ENCODE measurements at places on chromosomes 2 and 18.

GRCh38 chr2:236715077-236715476 lies 145.5 kb downstream of the ACKR3 start:
- DNase-seq = no peak

- DNase-seq = no peak
Observed at GRCh38 chr18:70296781-70297180, 7.9 kb downstream of the SOCS6 start.

DNA sequence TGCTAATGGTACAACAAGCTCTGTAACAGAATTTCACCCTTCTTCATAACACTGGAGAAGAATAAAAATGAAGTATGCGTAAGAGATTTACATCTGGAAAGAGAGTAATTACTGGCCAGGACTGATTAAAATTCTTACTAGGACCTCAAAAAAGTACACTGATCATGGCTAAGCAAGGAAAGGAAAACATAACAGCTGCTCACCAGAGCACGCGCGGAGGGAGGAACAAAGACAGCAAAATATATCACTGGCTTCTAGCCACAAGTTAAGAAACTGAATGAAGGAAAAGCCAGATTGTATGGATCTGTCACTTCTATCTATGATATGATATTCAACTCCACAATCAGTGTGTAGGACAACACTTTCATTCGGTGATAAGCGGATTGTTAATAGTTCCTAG lies 15.6 kb upstream of the CYTIP start:
- no peak for DNase-seq

DNA sequence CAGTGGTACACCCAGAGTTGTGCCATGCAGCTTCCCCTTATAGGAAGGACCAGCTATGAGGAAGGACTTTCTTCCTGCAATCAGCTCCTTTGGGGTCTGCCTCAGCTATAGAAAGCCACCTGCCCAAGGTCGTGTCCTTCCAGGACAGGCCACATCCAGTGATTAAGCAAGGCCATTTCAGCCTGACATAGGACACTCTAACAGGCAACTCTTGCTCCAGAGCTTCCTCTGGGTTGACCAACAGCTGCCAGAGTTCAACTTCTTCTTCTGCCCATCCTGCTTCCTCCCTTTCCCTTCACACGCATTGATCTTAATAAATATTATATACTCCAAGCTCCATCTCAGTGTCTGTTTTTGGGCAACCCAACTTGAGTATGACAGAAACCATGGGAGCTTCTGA lies 12.8 kb downstream of the LRP2 start:
- no peak for DNase-seq

- no peak for DNase-seq
Observed at GRCh38 chr2:33377048-33377447, 99.4 kb upstream of the RASGRP3 start.

- no peak for DNase-seq
Observed at GRCh38 chr2:215832791-215833190, 180.6 kb downstream of the MREG start.

- DNase-seq = no peak
Observed at GRCh38 chr2:32745191-32745590, 117.3 kb downstream of the TTC27 start.

- DNase-seq = no peak
Observed at GRCh38 chr18:13390711-13391110, 172.2 kb downstream of the LDLRAD4 start.

- no peak for DNase-seq
Observed at GRCh38 chr2:11406958-11407381, 59.0 kb downstream of the E2F6 start.

DNA sequence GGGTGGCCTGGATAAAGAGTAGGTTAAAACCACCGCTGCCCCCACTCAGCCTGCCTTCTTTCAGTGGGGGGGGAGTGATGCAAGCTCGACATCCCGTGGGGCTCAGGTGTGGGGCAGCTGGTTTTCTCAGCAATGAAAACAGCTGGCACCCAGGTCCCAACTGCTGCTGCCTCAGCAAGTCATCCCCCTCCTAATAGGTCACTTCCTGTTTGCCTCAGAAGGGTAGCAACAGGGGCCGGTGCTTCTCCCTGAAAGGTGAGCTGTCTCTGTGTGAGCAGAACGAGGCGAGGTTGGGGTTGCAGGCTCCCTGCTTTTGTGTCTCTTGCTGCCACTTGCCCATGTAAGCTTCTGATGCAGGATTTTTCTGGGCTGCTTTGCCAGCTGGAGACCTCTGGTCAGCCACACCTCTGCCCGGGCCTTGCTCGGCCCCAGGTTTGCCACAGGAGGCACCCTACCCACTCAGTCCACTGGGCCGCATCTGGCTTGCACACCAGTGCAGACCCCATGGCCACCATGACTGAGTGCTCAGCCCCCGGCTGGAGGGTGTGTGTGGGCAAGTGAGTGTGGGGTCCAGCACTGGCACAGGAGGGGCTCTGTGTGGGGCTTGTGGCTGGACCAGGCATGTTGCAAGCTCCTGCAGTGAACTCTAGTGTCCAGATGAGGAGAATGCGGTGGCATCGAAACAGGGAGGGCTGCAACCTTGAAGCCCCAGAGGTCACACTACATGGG lies 11.5 kb upstream of the ASB1 start:
- DNase-seq = no peak

- no peak for DNase-seq
Observed at GRCh38 chr2:119230219-119231185, 6.9 kb downstream of the STEAP3 start.

- DNase-seq = no peak
Observed at GRCh38 chr2:71507476-71507875, 54.1 kb downstream of the DYSF start.

- DNase-seq = no peak
Observed at GRCh38 chr2:165539985-165540384, 70.5 kb downstream of the CSRNP3 start.

DNA sequence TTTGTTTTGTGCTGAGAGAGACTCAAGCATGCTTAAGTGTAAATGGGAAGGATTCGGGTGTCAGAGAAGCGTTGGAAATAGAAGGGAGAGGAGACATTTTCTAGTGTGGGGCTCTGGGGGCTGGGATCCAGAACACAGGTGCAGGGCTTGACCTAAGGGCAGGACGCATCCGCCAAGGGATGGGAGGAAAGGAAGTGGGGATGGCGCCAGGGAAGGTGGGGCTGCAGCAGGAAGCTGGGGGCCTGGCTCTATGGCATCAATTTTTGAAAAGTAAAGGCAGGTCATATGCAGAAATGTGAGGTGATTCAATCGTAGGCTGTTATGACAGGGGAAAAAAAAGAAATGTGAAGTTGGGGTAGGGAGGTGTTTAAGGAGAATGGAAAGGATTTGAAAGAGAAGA lies 143.2 kb upstream of the SERTAD2 start:
- DNase-seq = no peak

DNA sequence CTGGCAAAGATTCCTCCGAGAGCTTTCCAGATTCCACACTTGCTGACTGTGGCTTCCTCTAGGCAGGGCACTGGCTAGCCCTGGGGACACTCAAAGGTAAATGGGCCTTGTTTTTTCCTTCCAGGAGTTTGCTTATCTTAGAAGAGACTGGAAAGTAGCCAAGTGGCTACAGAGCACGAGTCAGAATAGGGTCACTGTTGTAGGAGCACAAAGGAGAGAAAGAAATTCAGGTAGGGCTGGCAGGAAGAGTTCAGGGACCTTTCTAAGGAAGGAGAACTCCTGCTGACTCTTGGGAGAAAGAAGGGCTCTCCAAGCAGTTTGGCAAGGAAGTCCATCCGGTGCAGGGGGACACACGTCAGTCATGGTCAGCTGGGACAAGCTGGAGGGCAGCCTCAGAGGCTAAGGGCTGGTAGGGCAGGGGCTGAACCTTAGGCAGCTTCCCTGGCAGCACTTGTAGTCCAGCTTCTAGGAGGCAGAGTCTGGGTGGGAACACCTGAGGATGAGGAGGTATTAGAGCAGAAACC lies 39.5 kb downstream of the NIFK start:
- DNase-seq = no peak

DNA sequence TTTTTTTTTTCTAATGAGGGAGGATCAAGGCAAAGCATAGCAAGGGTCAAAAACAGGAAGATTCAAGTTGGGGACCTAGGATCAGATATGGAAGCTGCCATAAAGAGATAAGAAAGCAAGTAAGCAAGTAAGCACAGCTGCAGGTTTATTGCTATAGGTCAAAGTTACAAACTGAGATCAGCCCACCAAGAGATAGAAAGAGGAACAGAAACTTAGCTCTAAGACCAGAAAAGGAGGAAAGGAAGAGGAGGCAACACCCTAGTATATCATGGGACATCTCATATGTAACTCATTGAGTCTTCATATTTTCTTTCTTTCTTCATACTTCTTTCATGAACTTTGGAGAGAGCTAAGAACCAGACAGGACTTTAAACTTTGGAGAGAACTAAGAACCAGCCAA lies 295.9 kb upstream of the CRIM1 start:
- no peak for DNase-seq

DNA sequence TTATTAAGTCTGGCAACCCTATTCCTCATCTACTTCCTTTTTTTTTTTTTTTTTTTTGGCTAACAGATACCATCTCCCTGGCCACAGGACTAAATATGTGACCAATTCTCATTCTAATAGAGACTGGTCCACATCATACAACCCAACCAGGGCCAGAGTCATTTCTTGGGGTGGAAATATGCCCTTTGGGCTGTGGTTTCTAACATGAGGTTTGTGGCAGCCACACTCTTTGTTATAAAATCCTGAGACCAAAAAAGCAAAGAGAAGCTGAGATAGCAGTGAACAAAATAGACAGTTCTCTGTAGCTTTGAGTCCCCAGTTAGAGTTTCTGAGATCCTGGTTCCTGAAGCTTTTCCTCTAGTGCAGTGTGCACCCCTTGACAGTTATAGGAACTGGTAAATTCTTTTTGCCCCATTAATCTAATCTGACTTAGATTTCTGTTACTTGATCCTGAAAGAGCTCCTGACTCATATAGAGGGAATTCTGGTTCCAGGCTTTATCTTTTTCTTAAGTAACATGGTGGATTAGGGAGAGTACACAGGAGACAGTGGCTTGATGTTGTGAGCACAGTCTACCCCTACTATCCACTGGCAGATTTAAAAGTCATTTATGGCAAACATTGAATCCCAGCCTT lies 86.8 kb downstream of the MAIP1 start:
- DNase-seq = no peak

- DNase-seq = no peak
Observed at GRCh38 chr18:12571630-12572029, 86.3 kb downstream of the SPIRE1 start.

DNA sequence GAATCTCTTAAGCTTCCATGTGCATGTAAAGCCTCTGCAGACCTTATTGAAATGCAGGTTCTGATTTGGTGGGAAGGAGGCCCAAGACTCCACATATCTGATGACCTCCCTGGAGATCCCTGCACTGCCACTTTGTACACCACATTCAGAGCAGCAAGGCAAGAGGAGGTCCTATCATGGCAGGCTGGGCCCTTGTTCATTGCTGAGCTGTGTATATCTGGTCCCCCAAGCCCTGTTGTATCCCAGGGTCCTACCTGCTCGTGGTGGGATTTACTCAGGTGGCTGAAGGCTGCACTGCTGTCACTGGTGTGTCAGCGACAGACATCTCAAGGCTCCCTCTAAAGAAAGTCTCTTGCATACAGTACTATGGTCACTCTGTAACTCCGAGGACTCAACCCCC lies 114.2 kb downstream of the ST6GAL2 start:
- DNase-seq = no peak

DNA sequence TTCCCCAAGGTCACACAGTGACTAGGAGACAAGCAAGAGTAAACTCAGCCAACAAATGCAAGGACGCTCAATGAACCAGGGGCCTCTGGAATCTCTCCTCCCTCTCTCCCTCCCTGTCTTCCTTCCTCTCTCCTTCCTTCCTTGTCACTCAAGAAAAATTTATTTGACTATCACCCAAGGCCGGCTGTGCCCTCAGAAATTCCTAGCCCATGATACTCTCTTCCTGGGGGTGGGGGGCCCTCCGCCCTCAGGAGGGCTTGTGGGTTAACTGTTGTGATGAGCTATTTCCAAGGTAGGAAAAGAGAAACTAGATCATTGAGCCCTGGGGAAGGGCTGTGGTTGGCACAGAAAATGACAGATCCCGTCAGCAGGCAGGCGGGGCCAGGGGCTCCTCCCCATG lies 21.7 kb downstream of the INHBB start:
- DNase-seq = no peak

DNA sequence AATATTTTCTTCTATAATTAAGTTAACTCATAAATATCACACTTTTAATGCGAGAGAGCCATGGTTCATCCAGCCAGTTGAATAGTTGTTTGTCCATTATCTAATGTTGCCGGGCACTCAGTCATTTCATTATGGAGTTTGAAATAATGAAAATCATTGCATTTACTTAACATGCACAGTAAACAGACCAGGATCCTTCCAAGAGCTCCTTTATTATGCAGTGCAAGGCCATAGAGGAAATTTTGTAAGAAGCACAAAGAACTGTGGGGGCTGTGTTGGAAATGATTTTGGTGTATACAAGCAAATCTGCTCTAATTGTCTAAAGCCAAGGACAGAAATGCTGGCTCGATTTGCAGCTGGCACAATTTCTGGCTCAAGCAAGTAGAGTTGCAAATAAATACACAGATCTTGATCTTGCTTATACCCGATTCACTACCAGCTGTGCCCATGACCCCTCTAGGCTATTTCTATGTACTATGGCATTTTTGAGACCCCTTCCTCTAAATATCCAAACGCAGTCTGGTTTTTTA lies 400.3 kb upstream of the HNRNPA3 start:
- DNase-seq = no peak

DNA sequence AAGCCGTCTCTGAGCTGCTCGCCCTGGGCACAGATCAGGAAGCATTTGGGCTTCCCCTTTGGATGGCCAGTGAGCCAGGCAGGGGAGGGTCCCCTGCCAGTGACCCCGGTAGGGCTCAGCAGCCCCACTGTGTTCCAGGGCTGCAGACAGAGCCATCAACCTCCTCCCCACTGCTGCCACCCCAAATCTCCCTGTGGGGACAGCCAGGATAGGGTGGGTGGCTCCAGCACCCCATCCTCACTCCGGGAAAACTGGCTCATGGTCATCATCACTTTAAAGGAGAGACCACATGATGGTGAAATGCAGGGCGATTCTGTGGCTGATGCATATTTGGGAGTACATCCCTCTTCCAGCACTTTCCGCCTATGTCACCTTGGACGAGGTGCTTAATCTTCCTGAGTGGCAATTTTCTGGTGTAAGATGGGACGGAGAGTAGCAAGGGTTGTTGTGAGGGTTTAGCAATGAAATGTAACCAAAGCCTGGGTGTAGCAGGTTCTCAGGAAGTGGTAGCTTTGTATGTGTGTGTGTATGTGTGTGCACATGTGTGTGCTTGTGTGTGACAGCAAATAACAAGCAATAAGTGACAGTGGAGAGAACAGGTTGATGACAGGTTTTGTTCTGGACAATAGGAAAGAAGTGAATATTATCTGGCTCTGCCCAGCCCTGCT lies 61.8 kb downstream of the ACAA2 start:
- DNase-seq = no peak

DNA sequence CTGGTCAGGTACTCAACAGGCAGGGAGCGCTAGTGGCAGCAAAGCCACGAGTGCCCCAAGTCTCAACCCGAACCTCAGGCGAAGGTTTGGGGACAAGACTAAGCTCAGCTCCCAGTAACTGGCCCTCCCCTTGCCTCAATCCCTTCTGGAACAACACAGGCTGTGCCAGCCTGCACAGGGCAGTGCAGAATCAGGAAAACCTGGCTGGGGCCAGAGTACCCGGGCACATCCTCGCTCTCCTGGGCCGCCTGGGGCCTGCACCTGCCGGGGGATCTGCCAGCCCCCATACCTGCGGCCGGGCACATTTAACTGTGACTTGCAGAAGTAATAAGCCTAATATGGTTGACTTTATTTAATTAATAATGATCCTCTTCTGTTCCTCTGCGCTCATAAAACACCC lies 60.6 kb downstream of the GBX2 start:
- no peak for DNase-seq

- no peak for DNase-seq
Observed at GRCh38 chr2:17813742-17814473, 2.4 kb upstream of the MSGN1 start.

Measured in stimulated activated CD4-positive, alpha-beta T cell treated with anti-CD3 and anti-CD28 coated beads, Interleukin-4, amount 100 ng/mL, for 4 hours (primary cell).